ENCODE measurements at places on chromosomes 11 and 22.

GRCh38 chr22:22818202-22818538 lies 69.4 kb upstream of the IGLL5 start:
- DNase-seq, result no peak

- DNase-seq, result no peak
These were observed 270.8 kb downstream of the DYNC2H1 start for GRCh38 chr11:103380031-103380430.

GRCh38 chr11:122145715-122146274 lies 29.8 kb upstream of the BLID start:
- DNase-seq, result no peak

- DNase-seq, result no peak
These were observed 231.2 kb upstream of the MTNR1B start for GRCh38 chr11:92738276-92738675.

DNA sequence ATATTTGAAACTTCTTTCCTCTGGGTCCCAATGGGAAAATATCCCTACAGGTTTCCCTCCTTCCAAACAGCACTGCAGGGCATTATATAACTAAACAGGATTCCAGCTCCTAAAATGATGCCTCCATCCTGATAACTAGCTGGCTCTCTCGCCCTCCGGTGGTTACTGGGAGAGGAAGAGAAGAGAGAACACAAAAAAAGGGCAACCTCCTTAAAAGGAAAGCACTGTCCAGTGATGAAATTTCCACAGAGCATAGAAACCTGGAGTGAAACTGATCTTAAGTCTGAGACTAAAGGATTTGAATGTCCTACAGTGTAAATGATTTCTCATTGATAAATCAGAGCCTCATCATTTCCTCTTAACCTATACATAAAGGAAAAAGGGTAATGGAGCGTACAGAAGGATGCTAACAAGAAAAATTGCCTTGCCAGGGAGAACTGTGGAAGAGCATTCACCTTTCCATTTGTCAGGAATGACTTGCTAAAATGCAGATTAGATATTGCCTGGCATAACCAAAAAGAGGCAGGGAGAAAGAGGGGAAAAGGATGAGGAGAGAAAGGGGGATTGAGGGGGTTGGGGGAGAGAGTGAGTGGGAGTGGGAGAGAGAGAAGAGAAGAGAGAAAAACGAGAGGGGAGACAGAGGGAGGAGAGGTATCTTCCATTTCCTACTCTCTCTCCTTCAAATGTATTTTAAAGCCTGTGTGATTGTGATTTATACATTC lies 121.3 kb downstream of the APOL5 start:
- DNase-seq, result no peak

DNA sequence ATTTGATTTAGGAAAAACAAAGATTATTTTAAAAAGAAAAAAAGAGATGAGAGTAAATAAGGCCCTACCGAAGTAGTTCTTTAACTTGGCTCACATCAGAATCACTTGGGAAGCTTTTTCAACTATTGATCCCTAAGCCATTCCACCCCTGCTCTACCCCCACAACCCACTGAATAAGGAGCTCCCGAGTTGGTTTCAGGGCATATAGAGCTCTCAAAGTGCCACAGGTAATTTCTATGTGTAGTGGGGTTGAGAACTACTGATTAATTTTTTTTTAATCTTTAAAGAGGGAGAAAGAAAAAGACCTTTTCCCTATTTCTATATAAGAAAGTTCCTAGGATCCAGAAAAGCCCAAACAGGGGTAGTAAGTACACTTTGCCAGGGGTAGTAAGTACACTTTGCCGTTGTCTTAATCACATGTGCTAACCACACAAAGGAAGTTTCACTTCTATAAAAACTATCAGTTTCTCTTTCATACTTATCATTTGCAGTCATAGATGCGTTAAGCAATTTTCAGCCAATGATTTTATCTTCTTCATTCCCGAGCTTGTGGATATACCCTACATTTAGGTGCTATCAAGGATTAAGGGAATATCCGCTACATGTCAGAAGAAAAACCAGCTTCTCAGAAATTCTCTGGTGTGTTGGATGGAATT lies 108.4 kb upstream of the ZC3H12C start:
- no peak for DNase-seq

GRCh38 chr11:2766166-2766565 lies 66.4 kb upstream of the KCNQ1OT1 start:
- no peak for DNase-seq

DNA sequence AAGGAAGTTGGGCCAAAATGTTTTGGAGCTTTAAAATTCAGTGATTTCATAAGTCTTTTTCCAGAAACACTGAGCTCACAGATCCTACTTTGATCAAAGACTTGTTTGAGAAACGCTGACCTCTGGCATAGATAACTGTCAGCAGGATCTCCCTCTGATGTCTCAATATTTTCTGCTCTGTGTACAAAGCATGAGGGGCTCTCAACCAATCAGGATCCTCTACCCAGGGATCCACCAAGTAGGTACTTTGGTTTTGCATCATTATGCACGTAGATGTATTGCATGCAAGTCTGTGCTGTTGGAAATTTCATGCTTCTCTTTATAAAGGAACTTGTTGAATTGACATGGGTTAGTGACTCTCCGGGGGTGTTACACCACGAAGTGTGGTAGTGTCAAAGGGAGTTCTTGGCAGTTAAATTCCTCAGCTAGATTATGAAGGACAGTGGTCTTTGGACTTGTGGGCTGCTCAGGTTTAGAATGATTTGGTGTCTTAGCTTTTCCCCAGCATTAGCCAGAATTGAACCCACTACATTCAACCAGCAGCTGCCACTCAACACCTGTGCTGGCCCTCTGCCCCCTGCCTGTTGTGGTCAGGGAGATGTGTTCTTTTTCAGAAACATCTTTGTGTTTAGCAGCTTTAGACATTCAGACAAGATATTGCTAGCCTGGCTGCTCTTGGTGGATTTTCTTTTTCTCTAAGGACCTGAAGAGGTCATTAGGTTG lies 1.7 kb upstream of the DIXDC1 start:
- DNase-seq, result no peak

DNA sequence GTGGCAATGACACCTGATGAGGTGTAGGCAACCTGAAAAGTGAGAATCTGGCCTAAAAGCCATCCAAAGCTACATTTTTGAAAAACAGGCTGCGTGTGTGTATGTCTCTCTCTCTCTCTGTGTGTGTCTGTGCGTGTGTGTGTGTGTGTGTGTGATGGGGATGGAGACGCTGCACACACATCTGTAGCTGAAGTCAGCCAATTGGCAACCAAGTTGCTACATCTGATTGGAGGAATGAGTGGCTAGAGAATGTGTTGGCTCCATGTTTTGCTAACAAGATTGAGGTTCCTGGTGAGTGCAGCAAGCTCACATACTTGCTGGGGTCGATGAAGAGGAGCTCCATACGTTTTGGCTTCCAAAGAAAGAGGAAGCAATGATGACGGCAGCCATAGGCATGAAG lies 311.4 kb upstream of the NCAM1 start:
- no peak for DNase-seq

GRCh38 chr11:84234011-84234410 lies 947.8 kb upstream of the CCDC90B start:
- DNase-seq, result no peak

- no peak for DNase-seq
These were observed 15.5 kb downstream of the NEU3 start for GRCh38 chr11:75004215-75004614.

DNA sequence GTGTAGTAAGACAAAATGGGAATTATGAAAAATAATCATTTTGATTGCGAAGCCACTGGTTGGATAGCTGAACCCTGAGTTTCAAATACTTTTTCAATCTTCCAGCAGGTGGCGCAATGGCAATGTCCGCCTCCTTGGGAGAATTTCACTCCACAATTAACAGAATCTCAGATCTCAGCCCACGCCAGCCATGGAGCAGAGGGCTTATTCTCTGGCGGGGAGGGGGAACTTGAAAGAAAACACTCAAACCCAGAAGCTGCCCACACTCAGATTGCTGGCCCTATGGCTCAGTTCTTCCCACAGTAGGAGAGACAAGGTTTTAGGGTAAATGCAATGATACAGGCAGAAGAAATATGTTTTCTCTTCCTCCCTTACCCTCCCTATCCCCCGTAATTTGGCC lies 38.7 kb upstream of the RCN1 start:
- DNase-seq, result no peak

DNA sequence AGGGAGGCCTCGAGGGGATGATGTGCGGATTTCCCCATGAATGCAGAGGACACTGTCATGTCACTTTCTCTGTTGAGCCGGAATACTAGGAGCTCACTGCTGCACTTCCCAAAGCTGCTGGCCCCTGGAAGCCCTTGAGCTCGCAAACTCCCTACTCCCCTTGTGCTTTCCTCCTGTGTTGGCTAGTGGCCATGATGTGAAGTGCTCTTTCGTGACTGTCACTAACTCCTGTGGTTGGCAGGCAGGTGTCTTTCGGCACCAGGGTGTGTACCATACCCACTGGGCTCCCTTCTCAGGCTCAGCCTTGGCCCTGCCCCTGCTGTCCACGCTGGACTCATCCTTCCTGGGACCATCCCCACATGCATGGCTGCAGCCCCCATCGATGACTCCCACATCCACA lies 86.2 kb downstream of the BTBD10 start:
- no peak for DNase-seq
